Hindlimb muscle (tissue), 1 donor: ENCODE measurements at places on chromosomes 2 and 18. TPM values are rescaled to one million over a fixed set of nuclear protein-coding genes. Genes with fewer than 3 reads are reported as not detected.
A peak's percentile ranks its signal among the peaks of the same experiment; 100 is the strongest.

The ABCB11 gene
- not detected for polyA plus RNA-seq

The POTEF gene
- 0.06 TPM for polyA plus RNA-seq

The SEPTIN2 gene
- polyA plus RNA-seq: 253 TPM

The C2orf78 gene
- not detected for polyA plus RNA-seq

The PRSS56 gene
- 2.2 TPM for polyA plus RNA-seq

- DNase-seq: peak; percentile 58
Measured at GRCh38 chr2:99878581-99879350, 263.6 kb downstream of the AFF3 start.

DNA sequence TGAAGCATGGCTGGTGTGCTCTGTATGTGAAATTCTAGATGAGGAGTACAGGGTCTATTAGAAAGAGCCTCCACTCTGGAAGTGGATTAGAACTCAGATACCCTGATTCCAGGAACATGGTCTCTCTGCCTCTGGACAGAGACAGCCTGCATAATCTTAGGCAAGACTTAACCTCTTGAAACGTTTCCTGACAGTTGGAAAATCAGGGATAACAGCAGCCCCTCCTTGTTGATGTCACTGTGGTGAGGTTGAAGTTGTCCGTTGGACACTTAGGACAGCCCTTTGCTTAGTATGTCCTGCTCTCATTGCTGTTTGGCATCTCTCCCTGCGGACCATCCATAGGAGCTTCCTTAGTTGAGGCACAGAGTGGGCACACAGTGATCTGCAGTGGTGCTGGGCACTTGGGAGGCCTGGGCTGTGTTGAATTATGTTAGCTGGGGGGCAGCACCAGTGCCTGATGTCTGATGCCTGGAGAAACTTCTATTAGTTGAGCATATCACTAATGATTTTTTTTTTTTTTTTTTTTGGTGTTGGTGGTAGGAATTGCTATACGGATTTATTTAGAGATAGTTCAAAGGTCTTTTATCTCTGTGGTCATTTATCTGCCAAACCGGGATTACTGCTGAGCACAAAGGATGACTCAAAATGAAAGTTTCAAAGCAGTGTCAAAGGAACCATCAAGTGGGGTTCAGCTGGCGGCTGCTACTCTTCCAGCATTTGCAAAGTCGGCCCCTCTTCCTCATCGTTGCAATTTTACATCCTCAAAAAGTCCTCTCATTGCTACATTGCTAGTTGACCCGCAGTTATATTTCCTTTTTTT, 28.8 kb downstream of the SETBP1 start:
- DNase-seq: no peak

DNA sequence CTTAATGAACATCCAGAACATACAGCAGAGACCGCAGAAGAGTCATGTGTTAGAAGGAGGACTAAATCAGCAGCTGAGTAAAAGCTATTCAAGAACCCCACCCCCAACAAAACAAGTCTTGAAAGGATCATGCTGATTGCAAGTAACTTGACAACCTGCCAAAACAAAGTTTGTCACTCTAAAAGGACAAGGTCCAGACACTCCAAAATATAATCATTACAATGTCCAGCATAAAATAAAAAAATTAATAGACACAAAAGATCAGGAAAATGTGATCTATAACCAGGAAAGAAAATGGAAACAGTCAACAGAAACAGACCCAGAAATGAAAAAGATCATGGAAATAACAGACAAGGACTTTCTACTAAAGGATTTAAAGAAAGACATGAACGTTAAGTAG, 28.5 kb downstream of the CCDC88A start:
- no peak for DNase-seq

- DNase-seq: no peak
Measured at GRCh38 chr2:240013343-240013742, 11.8 kb downstream of the NDUFA10 start.

DNA sequence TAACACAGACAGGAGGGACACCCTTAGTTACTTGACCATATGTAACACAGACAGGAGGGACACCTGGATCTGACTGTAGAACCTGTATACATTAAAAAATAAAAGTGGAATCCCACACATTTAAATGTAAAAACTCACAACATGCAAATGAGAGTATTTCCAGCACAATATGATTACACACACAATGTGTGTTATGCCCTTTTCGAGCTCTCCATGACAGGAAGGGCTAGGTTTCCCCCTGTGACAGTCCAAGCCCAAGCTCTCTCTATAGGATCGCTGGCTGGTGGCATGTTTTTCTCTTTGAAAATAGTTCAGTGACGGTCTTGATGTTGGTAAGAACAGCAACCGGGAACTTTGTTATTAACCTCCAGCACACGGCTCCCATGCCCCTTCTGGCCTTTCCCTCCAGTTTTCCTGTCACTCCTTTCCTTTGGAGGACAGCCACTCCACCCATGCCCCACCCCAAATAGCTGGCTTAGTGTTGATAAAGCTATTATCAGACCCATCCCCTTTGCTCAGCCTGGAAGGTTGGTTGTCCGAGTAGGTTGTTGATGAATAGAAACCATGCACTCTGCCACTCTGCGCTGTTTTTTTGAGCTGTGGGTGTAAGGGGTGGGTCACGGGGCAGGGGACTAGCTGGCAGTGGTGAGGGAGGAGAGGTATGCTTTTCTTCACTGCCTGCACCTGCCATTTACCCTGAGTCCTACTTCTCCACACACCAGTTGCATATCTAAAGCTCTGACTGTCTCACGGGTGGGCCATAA, 2.7 kb downstream of the RASGRP3 start:
- DNase-seq: no peak

DNA sequence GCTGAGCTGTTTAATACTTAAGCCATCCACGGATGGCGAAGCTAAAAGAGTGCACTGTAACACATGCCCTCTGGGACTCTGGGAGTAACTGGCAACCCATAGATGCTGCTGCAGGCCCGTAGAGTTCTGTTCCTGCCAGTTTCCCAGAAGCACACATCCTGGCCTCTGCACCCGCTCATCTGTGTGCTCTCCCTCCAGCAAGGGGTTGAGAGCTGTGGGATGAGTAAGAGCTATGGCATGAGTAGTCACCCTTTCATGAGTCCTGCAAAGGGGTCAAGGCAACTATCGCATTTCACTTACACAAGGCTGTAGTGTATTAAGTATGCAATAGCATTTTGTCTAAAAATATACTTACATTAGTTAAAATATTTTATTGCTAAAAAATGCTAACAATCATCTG, 1341.8 kb upstream of the NXPH2 start:
- no peak for DNase-seq

DNA sequence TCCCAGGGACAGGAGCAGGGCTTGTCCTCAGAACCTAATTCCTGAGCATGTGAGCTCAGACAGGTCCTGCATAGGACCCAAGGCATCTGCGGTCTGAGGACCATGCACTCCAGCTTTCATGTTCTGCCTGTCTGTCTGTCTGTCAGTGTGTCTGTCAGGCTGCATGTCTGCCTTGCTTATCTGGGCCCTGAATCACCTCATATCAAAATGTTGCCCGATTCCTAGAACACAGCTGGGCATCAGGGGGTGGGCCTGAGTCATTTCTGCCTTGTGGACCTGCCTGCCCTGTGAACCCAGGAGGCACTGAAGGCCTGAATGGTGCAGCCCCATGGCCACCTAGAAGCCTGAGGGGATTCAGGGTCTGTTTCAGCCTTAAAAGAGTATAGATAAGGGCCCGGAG, 22.1 kb downstream of the INHBB start:
- no peak for DNase-seq

DNA sequence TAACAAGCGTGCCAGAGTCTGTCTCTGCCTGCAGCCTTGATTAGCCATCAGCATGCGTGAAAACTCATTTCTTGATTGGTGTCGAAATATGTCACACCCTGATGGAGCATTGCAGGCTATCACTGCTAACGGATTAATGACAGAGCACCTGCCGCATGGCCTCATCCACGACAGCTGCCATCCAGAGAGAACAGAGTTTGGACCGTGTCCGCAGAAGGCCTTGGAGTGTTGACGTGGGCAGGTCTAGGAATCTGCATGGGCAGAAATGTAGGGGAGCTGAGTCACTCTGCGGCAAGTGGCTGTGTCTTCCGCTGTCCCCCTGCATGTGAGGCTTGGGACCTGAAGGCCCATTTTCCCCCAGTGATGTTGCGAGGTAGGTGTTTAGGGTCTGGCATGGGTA, 43.0 kb downstream of the KLHL29 start:
- DNase-seq: no peak

DNA sequence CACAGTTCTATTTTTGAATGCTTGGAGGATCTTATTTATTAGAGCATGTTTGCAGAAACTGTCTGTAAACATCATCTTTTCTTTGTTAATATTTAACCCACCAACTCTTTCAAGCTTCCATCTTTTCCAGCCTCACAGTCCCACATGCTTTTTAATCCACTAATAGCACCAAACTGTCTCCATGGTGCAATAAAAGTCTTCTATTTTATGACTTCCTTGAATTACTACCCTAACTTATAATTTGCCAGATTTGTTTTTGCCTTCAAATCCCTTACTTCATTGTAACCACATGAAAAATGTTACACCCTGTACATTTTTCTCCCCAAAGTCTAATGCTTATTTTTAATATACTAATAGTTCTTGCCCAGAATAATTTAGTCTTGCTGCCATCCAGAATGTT, 792.6 kb downstream of the PLCL1 start:
- no peak for DNase-seq

GRCh38 chr2:18546567-18546966, 13.9 kb downstream of the RDH14 start:
- no peak for DNase-seq

DNA sequence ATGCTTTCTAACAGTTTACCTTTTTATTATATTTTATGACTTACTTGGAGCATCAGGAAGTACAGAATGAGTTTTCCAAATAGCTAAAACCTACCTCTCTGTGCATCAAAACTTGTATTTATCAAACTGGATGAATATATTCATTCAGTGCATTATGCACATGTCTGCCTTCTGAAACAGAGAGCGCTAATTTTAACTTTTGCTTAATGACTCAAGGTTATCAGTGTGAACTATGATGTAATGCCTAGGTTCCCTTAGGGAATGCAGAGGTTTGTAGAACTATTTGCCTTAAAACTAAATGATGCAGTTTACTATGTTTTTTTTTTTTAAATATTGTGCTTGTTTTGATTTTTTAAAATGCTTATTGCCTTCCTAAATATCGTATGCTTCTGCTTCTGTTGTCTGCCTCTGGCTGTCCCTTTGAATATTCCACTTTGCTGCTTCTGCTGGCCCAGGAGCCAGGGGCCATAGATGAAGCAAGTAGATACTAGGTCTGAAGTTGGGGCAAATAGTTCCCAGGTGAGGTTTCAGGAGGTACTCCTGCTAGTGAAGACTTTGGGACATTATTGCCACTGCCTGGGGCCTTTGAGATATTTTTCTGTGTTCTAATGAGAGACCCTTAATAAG, 16.5 kb downstream of the TMEM178A start:
- no peak for DNase-seq

GRCh38 chr2:16742026-16742425, 76.4 kb upstream of the CYRIA start:
- no peak for DNase-seq

DNA sequence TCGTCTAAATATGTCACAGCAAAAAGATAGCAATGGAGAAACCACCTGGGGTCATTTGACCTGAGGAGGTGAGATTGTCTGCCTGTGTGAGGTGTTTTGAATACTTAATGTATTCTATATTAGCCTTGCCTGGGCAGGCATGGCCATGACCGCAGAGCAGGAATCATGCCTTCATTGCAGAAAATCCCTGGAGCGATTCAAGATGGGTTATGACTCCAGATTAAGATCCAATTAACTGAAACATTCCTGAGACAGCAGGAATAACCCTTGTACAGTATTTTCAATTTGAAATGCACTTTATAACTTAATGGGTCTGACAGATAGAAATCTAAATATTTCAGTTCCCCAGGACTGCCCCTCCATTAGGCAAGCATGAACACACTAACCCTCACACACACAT, 227.3 kb upstream of the RAB6C start:
- no peak for DNase-seq

GRCh38 chr2:228466851-228467250, 285.4 kb upstream of the SPHKAP start:
- DNase-seq: no peak

DNA sequence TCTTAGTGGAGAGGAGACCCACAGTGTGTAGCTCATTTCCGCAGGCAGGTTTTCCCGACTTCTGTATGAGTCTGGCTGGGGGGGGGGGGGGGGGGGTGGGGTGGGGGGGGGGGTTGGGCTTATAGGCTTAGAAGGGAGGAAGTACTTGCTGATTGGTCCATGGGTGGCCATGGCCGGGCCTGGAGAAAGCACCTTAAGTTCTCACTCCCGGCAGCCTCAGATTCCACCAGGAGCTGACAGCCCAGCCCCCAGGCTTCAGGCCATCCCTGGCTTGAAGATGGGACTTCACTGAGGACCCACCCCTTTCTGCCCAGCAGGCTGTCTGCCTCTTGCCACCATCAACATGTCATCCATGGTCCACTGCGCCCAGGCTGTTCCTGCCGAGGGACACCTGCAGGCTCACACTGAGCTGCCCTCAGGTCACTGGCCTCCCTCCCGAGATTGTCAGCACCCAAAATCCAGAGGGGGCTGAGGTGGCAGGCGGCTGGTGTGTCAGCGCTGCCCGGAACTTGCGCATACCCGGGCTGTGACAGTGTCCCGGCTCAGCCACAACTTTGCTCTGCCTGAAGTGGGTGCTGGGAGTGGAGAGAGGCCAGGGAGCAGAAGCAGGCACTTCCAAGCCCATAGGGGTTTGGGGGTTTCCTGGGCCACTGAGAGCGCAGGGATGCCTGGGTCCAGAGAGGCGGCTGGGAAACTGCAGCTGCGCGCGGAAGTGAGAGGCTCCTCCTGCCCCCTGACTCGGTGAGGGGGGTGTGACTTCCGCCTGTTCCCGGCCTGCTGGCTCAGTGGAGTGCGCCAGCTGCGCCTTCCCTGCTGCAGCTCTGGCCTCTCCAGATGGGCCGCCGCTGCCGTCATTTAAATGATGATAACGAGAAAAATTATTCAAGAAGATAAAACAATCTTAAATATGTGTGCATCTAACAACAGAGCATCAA, 256.1 kb downstream of the RPRM start:
- DNase-seq: no peak

DNA sequence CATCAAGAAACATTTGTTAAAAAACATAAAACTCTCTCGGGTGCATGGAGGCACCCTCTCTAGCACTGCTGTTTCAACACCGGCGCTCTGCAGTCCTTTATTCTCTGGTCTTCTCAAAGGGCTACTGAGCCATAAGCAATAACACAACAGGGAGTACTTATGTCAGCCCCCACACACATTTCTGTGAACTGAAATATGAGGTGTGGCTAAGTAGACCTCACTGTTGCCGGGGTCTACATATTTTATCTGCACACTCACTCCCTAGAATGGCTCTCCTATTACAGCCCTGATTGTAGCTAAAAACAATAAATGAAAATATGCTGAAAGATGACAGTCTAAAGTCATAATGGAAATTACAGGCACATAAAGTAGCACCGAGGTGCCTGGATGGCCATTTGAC, 235.1 kb downstream of the GRB14 start:
- DNase-seq: no peak

GRCh38 chr2:21939967-21940366, 816.2 kb downstream of the TDRD15 start:
- no peak for DNase-seq

GRCh38 chr18:69217196-69218000, 183.3 kb upstream of the DOK6 start:
- no peak for DNase-seq

- DNase-seq: no peak
Measured at GRCh38 chr18:137327-137726, 21.0 kb upstream of the USP14 start.
